ENCODE measurements at places on chromosomes 12 and 14.

GRCh38 chr14:101873076-101873825, 91.1 kb upstream of the DYNC1H1 start:
- no peak for DNase-seq

DNA sequence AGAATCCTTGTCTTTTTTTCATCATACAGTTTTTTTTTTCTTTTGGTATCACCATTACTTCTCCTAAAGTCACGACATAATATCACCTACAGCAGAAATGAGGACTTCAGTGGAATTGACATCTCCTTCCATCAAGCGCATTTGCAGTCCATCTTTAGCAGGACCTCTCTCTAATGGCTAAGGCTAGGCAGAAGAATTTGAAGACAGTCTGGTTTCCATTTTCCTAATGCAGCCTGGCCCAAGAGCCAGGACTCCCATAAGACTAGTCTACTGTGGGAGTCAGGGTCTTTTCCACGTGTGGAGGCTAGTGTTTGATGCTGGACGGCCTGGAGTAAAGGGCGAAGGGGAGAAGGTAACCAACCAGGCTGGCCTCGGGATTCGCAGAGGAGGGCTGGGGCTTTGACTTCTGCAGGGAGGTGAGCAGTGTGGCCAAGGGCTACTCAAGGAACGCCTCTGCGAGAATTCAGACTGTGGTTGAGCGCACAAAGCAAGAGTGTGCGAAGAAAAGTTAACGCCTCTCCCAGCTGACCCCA, 769 bp upstream of the ZNF740 start:
- no peak for DNase-seq

GRCh38 chr14:100372357-100373048, 49.4 kb downstream of the SLC25A47 start:
- no peak for DNase-seq

- DNase-seq: no peak
Measured at GRCh38 chr12:51399891-51400290, 8.7 kb upstream of the GALNT6 start.

DNA sequence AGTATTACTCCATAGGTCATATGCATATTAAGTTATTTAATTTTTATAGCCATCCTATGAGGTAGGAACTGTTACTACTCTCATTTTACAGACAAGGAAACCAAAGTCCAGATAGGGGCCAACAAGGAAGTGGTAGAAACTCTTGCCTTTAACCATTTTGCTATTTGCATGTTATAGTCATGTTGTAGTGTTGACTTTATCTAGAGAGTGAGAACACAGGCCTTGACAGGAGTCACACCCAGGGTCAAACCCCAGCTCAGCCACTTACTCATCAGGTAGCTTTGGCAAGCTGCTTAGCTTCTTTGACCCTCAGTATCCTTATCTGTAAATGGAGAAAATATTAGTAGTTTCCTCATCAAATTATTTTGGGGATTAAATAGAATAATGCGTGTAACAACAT, 156.2 kb downstream of the CAND1 start:
- no peak for DNase-seq

GRCh38 chr14:77302926-77303325, 17.8 kb downstream of the POMT2 start:
- no peak for DNase-seq

DNA sequence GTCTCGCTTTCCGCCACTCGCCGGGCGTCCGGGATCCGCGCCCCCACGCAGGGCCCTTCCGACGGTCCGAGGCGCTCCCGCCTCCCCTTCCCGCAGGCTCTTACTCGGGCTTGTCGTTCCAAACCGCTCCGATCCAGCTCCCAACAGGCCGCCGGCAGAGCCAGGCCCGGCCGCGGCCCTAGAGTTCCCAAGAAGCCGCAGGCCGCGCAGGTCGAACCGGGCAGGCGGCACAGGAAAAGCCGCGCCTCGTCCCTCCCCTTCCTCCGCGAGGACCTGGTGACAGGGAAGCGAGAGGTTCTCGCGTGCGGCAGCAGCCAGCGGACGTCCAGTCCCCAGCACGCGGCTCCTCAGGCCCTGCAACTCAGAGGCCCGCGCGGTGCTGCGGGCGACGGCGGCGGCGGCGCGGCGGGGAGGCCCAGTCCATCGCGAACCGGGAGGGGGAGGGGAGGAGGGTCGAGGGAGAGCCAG, 272 bp downstream of the HECTD1 start:
- DNase-seq: no peak

- no peak for DNase-seq
Measured at GRCh38 chr14:60723907-60724618, at the start of gene SIX4. Gene SIX4, minus strand, starts transcription at chr14:60724351. Its CDS starts 277 bp downstream, at chr14:60724074.

GRCh38 chr12:63802012-63802608, 22.4 kb downstream of the RXYLT1 start:
- no peak for DNase-seq

GRCh38 chr14:91373591-91374254, 43.9 kb downstream of the CCDC88C start:
- no peak for DNase-seq

DNA sequence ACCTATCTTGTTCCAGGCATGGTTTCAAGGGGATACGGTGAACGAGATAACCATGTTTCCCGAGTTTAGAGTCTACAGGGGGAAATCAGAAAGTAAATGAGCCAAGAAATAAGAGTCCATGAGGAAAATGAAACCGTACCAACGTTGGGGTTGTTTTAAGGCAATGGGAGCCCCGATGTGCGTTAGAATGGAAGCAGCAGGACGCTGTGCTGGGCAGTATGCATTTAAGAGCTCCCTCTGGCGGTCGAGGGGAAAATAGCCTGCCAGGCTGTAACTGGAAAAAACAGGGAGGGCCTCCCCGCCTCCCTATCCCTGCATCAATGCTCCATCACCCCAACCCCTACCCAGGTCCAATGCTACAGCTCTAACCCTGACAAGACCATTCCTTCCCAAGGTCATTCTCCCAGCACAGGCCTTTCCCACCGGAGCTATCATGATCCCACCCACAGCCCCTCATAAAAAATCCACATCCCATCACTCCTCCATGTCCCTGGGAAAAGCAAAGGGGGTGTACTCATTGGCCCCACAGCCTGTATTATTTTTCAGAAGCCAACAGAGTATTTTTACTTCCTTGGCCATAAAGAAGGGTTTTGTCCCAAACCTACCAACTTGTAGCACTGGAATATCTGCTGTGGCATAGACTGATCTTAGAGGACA, 226.3 kb upstream of the NOS1 start:
- no peak for DNase-seq

DNA sequence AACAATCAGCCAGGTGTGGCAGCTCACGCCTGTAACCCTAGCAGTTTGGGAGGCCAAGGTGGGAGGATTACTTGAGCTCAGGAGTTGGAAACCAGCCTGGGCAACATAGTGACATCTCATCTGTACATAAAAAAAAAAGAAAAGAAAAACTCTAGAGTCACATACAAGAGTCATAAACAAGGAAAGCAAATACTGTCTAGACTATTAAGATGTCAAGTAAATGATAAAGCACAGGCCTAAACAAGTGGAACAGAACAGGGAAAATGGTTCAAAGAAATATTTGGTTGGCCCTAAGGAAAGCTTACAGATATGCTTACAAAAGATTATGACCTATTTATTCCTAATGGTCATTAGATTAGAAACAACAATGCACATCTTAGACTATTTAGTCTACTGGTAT, 12.3 kb downstream of the CDK17 start:
- no peak for DNase-seq

DNA sequence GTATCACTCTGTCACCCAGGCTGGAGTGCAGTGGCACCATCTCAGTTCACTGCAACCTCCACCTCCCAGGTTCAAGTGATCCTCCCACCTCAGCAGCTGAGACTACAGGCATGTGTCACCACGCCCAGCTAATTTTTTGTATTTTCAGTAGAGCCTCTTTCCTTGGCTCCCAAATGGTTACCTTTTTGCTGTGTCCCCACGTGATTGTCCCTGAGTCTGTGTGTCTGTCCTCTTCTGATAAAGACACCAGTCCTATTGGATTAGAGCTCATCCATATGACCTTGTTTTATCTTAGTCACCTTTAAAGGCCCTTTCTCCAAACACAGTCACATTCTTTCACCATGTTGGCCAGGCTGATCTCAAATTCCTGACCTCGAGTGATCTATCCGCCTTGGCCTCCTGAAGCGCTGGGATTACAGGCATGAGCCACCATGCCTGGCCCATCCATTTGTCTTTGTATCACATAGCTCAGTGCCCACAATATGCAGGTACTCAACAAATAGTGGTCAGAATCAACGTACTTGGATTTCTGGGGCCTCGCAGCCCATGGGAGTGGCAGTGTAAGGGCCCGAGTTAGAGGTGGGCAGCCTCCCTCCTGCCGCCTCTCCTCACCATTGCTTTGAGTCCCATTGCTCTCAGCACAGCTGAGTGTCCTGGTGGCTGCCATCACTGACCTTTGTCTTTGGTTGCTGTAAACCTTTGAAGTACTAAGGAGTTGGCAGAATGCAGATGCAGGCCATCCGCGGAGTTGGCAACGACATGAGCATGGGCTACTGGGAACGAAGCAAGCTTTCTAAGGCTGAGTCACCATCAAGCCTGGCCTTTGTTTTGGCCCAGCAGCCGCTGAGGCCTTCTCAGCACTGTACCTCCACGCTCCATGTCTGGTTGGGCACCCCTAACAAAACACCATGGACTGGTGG, 9.3 kb downstream of the TPCN1 start:
- no peak for DNase-seq

- no peak for DNase-seq
Measured at GRCh38 chr12:28611115-28611435, 420.8 kb downstream of the CCDC91 start.

DNA sequence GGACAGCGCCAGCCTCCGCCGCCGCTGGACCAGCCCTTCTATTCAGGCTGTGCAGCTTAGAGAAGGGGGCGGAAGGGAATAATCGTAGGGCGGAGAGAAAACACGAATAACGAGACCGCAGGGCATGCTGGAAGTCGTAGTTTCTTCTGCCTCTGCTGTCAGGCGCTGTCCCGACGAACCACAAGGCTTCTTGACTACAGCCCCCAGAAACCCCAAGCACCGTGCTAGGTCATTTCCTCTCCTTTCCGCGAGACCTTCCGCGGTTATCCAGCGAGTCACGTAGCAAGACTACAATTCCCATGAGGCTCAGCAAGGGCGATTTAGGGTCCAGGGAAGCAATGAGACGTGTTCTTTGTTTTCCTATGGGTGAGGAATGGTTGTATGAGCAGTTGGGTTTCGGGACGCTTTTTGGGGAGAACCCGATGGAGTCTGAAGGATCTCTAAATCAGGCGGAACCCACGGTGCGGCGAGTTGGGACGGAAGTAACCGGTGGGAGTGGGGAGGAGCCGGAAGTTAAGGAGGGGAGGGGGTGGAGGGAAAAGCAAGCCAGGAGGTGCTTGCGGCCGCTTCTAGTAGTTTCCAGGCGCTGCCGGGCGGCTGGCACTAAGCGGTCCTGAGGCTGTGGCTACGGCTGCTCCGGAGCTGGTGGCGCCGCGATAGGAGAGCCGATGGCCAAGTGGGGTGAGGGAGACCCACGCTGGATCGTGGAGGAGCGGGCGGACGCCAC, at the start of the genes AHSA1 and VIPAS39:
Gene AHSA1 (plus strand): TSS at position 572 of the 727 bp plus-strand sequence. CDS start 97 bp downstream, at position 669.
Gene VIPAS39 (minus strand): TSS at position 80 of the 727 bp plus-strand sequence. CDS start 3,499 bp downstream, outside the sequence.
- peak; percentile 92 for DNase-seq

- no peak for DNase-seq
Measured at GRCh38 chr12:26976687-26977086, 37.5 kb downstream of the TM7SF3 start.

DNA sequence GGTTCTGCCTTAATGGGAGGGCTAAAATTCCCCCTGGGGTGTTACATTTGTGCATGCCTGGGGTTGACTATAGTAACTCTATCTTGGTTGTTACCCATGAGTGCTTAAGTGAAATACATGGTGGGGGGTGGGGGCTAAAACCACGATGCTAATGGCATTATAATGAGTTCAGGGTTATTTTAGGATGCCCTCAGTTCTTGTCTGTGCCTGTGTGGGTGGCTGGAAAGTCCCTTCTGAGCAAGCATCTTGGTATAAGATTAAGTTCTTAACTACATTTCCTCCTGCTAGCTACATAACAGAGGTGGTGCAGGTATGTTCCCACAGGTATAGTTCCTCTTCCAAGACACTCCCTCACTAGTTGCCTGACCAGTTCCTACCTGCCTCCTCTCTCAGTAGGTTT, 822.3 kb downstream of the LRFN5 start:
- no peak for DNase-seq

GRCh38 chr14:30214461-30215090, 286.9 kb upstream of the PRKD1 start:
- DNase-seq: no peak

DNA sequence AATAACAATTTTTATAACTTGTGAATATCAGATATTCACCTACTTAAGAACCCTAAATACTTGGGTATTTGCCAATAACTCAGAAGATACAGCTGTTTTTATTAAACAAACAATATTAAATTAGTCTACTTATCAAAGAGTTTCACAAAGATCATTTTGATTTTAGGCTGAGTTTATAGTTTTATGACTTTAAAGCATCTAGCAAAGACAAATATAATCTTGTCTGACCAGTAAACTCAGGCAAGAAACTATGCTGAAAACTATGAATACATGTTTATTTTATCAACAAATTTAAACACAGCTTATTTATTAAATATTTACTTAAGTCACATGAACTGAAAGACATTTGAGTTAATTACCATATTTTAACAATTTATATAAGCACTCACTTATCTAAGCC, 18.5 kb upstream of the SERPINA1 start:
- no peak for DNase-seq

DNA sequence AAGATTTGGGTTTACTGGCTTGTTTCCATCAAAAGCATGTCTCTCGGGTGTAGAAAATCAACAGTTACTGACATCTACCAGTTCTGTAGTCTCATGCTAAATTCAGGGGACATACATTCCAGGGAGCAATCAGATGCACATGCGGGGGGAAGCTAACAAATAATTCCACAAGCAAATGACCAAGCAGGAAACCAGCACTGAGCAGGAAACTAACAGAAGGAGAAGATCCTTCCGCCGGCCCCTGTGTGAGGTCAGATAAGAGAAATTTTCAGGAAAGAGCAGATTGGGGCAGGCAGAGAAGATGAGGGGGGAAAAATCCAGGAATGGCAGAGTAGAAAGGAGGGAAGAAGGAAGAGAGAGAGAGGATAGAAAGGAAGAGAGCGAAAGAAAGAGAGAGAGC, 127.6 kb upstream of the TMCC3 start:
- DNase-seq: no peak

- no peak for DNase-seq
Measured at GRCh38 chr14:65159281-65160062, 57.2 kb upstream of the MAX start.

DNA sequence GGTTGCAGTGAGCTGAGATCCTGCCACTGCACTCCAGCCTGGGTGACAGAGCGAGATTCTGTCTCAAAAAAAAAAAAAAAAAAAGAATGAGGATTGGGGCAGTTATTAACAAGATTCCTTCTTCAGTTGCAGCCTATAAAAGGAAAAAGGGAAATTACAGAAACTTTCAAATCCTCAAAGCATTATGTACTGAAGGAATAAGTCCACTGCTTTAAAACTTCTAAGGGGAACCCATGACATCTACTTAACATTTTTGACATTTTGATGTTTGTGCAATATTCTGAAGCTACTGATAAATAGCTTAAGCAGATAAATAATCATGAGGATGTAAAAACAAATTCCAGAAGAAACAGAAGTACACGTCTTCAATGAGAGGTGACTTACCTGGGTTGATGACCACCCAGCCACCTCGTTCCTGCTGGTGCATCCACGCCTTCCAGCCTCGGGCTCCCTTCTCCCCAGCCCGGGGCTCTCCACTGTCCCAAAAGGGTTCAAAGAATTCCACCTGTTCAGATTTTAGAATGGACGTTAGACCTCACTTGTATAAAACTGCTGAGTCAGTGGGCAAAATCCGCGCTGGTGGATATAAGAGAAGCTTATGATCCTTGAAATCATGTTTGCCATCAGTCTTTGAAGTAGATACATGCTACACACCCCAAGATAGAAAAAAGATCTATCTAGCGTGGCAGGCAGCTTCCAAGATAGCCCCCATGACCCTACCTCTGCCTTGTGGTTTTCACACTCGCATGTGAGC, 33.7 kb downstream of the NRDE2 start:
- DNase-seq: no peak
